ENCODE measurements at places on chromosomes 5 and 9.
A peak's percentile ranks its signal among the peaks of the same experiment; 100 is the strongest.

DNA sequence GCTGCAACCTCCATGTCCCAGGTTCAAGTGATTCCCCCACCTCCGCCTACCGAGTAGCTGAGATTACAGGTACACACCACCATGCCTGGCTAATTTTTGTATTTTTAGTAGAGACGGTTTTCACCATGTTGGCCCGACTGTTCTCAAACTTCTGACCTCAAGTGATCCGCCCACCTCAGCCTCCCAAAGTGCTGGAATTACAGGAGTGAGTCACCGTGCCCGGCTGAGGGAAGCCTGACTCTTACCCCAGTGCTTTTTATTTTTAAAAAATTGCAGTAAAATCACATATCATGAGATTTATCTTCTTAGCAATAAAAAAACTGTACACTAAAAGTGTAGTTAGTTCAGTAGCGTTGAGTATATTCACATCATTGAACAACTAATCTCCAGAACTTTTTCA lies 105.3 kb downstream of the SLIT3 start:
- no peak for DNase-seq

DNA sequence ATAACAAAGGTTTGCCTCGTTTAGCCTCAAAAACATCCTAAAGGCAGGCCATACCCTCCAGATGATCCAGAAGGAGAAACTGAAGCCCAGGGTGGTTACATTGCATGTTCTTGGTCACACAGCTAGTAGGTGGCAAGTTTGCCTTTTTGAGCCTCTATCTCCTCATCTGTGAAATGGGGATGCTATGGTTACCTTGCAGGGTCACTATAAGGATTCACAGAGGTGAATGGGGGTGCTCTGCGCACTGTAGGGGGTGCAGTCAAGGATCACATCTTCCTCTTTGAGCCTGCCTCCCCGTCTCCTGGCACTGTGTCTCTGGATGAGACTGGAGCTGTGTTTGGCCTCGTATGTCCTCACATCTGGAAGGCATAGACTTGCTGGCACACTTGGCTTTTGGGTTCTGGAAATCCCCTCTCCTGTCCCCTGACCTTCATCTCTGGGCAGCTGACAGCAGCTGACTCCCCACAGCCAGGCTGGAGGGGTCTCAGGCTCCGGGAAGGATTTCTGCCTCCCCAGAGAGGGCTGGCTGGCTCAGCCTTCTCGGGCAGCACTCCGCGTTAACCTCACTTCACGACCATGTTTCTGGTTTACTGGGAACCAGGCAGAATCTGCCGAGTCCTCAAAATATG lies 167.7 kb downstream of the RGS3 start:
- peak; percentile 51 for DNase-seq

- peak; percentile 42 for DNase-seq
Observed at GRCh38 chr9:91755761-91756509, 194.1 kb downstream of the ROR2 start.

DNA sequence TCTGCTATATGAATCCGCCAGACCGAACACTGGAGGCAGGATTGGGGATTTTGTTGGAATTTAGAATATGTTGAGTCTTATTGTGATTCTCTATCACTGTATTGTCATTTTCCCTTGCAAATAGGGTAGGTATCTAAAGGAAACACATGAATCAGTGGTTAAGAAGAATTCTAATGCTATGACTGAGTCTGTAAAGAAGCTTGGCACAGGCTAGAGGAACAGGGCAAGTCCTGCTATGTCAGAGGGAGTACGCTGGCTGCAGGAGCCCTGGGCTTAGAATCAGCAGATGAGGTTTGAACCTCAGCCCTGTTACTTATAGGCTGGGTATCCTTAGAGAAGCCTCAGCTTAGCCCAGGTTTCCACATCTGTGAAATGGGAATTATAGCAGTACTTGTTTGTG lies 198.1 kb downstream of the NR3C1 start:
- no peak for DNase-seq

DNA sequence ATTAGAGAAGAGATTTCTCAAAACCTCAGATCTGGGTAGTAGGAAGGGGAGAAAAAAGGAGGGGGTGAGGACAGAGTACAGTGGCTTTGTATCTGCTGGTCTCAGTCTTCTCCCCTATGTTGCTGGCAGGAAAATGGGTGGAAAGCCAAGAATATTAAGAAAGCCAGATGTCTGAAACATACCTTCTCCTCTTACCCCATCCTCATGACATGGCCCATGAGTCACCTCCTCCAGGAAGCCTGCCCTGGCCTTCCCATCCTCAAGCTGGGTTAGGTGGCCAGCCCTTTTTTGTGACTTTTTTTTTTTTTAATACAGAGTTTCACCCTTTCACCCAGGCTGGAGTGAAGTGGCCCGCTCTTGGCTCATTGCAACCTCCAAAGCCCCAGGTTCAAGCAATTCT lies 61.8 kb downstream of the ABCA1 start:
- DNase-seq = no peak

DNA sequence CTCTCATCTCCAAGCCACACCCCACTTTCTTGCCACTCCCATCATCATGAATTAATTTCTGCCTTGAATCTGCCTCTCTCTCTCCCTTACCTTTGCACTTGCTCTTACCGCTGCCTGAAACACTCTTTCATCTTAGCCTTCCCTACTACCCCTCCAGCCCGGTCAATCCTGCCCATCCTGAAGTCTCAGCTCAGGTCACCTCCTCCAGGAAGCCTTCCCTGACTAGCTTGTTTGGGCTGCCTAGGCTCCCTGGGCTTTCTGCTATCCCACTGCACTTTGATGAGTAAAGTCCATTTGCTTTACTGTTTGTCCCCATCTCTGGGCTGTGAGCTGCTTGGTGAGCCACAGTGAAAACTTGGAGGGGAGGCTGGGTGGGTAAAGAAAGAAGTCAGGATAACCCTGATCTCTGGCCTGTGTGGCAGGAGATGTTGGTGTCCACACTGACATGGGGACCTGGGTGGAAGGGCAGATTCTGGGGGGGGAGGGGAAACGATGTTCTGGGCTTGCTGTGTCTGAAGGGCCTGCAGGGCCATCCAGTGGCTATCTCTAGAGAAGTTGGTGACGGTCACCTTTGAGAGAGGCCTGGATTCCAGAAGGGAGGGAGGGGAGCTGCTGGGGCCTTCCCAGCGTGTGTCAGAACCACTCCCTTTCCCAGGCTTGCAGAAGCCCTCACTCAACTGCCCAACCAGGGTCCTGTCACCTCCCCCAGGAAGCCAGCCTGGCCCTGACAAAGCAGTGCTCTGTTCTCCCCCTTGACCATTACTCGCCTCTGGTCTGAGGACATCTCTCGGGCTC lies 75.0 kb upstream of the DAB2IP start:
- DNase-seq = peak; percentile 69

GRCh38 chr5:119284031-119284430 lies 71.8 kb upstream of the TNFAIP8 start:
- no peak for DNase-seq

DNA sequence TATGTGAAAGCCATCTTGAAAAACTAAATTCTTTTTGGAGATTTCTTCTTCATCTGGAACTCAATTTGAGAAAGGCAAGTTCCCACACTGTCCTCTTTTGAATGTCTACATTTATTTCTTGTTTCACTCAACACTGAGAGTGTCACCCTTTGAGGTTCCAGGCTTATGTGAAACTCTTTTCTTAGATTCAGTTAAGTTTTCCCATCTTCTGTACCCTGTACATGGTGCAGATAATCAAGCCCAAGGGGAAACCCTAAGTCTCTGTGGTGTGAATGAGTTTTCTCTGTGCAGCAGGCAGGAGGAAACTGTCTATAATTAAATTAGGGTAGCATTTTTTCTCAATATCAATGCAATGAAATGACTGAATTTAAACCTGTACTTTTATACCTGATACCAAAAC lies 72.3 kb upstream of the PRLR start:
- no peak for DNase-seq

GRCh38 chr9:3836011-3836410 lies 310.2 kb upstream of the RFX3 start:
- no peak for DNase-seq

DNA sequence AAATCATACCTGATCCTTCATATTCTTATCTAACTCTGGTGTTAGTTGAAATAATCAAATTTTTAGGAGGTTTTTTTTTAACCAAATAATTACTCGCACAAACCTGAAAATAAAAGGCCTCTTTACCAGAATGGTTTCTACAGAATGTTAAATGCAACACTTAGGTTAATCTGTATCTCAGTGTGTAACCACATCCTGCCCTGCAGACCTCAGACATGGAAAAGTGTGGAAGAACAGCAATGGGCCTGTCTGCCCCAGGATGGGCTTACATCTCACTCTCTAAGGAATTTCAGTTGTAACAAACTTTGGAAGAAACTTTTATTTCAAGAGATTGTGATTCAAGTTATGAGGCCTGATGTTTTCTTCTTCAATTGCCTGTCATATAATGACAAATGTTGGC lies 32.5 kb upstream of the MIER3 start:
- DNase-seq = no peak

DNA sequence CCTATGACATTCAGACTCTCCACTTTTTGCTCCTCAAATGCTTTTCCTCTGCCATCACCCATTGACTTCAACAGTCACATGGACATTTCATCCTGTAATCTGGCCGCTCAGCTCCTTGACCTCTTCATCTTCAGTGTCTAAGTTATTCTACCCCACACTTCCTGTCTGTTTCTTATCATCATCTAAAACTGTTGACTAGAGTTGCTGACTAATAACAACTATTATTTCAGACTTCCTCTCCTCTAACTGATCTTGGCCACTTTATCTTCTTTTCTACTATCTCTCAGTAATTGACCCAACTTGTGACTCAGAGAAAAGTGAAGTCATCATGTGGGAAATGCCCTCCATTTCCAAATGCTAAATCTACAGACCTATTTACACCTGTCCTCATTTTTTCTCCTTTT lies 254.7 kb upstream of the TRPC7 start:
- no peak for DNase-seq

DNA sequence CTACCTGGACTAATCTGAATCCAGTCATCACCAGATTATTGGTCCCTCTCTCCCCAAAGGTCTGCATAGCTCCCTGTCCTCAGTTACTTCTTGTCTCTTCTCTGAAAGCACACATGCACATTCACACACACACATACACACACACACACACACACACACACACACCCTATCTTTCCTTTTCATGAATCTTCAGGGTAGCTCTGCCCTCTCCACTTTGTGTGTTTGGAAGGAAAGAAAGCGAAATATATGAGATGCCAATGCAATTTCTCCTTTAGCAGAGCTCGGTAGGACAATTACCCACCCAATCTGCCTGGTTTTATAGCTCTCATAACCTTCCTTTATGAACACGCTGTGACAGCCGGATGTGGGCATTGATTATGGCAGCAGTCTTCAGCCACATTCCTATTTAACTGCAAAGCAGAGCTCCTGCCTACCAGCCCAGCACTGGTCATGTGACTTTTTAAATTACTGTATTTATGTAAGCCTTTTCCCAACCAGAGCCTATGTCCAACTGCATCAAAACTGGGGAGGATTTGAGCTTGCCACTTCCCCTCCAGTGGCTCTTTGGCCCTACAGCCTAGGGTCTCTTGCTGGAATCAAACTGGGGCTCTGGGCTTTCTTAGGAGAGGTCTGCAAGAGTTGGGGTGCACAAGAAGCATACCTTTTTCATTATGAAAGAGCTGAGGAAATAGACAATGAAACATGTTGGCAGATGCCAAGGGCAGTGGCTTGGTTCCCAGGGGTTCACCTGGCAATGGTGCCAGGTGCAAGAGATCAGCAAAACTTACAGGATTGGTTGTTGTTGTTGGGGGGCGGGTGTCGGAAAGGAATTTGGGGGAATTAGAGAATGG lies 20.8 kb upstream of the MATR3 start:
- no peak for DNase-seq

DNA sequence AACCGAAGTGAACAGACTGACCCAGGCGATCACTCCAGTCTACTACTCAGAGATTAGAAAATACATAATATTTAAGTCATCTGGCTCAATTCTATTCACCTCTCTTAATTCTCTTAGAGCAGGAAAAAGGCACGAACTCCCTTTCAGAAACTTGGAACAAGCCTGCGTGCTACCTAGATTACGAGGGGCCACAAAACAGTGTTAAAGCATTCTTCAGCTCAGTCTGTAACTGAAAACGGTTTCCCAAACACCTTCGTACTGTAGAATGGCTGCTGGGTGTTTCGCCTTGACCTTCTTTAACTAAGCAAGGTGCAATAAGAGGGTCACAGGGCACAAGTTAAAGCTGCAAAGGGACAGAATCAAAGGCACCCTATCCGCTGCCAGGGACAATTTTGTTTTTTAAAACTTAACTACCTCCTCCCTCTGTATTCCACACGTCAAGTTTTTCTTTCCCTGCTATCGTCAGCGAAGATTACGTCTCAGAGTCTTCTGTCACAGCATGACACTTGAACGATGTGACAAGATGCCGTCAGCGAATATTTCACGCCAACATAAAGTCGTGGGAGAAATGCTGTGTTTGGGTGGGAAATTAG lies 687 bp downstream of the LYSMD3 start:
- peak; percentile 54 for DNase-seq

DNA sequence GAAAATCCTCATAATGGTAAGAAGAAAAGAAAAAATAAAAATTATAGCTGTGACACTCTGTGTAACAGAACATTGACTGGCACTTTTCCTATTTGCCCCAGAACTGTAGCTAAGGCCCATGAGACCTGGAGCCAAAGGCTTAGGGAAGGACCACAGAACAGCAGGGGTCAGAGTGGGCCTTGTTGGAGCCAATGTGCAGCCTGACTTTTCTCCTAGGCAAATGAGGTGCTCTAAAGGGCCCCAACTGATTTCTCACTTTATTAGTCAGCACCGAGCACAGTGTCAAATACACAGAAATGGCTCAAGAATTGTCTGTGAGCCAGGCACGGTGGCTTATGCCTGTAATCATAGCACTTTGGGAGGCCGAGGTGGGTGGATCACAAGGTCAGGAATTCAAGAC lies 4.0 kb upstream of the MEGF9 start:
- DNase-seq = no peak

DNA sequence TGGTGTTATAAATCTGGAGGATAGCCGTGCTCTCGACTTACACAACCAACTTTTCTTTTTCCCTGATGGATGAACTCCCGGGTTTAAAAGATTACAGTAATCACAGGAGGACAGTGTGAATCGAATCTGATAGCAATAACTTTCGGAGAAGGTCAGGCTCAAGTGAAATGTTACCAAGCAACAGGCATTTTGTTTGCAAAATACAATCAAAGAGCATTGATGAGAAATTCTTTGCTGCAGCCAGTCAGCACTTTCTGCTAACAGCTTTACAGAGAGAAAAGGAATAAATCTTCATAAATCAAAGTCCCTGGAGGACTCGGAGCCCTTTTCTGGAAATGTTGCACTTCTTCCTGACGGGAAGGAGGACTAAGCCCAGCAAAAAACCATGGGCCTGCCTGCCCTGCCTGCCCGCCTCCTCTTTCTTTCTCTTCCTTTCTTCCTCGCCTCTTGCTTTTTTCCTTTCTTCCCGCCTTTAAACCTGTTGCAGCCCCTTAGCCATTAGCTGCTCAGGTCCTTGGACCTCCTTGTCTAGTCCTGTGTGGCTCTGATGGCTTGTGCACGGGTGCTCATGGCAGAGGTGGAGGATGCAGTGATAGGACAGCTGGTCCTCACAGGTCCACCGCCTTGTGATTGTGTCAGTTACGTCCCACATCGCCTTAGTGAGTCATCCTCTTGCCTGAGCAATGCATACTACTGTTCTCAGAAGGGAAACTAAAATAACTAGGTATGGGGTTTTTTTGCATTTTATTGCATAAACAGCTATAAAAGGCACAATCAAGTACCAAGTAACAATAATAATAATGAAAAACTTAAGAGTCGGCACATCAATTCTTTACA lies 6.2 kb downstream of the DMRT3 start:
- DNase-seq = no peak

GRCh38 chr5:142143878-142144277 lies 35.3 kb downstream of the NDFIP1 start:
- DNase-seq = no peak

GRCh38 chr5:180389252-180390101 lies 36.3 kb upstream of the GFPT2 start:
- peak; percentile 65 for DNase-seq

- peak; percentile 87 for DNase-seq
Observed at GRCh38 chr5:149429839-149430721, 51.0 kb upstream of the IL17B start.
